ENCODE measurements at places on chromosomes 7 and 10. TPM values are rescaled to one million over a fixed set of nuclear protein-coding genes. Genes with fewer than 3 reads are reported as not detected.
A peak's percentile ranks its signal among the peaks of the same experiment; 100 is the strongest.

- DNase-seq: no peak
Observed at GRCh38 chr10:130121486-130122079, 11.0 kb upstream of the C10orf143 start.

DNA sequence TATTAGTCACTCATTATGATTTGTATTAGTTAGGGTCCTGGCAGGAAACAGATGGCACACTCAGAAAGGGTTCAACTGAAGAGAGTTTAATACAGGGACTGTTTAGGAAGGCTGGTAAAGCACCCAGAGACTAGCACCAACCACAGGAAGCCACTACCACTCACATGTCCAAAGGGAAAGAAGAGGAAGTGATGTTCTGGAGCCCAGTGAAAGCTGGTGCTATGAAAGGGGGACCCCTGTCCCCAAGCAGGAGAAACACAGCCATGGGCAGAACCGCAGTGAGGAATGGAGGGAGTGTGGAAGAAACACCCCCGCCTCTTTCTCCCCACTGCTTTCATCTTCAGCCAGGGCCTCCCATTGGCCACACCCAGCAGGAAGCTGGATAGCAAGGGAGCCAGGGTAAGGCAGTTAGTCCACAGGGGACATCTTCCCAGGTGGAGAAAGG, 3.2 kb upstream of the VSIR start:
- no peak for DNase-seq

DNA sequence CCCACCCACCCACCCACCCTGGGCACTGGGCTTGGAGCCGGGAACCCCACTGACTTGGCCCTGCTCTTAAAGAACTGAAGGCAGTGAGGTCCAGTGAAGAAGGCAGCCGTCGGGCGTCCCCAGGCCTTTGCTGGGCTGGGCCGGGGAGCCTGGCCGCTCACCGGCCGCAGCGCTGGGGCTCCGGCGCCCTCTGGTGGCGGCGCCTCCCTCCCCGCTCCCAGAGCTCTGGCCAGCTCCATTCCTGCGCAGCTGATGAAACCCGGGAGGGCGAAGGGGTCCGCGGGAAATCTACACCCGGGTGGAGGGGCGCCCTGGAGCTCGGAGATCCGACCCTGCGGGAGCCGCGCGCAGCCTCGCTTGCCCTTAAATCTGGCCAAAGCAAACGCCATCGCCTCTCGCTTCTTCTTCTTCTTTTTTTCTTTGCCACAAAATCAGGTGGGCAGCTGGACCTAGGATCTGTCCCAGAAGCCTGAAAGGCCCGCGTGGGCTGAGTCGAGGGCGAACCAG, 1.7 kb upstream of the CXCL12 start:
- DNase-seq: peak; percentile 37

GRCh38 chr10:34737772-34738169, 77.3 kb downstream of the PARD3 start:
- DNase-seq: no peak

GRCh38 chr10:16521311-16522016, at the start of gene C1QL3:
Gene C1QL3, minus strand, starts transcription at chr10:16521879. Its CDS starts 814 bp downstream, at chr10:16521065.
- peak; percentile 23 for DNase-seq

CPXM2 gene
- not detected for total RNA-seq

Measured in fibroblast of villous mesenchyme (primary cell).